ENCODE measurements at places on chromosomes 6 and 20.

GRCh38 chr20:3672547-3673171 lies 9.2 kb downstream of the ADAM33 start:
- no peak for DNase-seq

- no peak for DNase-seq
Observed at GRCh38 chr6:4698901-4699659, 77.1 kb upstream of the CDYL start.

DNA sequence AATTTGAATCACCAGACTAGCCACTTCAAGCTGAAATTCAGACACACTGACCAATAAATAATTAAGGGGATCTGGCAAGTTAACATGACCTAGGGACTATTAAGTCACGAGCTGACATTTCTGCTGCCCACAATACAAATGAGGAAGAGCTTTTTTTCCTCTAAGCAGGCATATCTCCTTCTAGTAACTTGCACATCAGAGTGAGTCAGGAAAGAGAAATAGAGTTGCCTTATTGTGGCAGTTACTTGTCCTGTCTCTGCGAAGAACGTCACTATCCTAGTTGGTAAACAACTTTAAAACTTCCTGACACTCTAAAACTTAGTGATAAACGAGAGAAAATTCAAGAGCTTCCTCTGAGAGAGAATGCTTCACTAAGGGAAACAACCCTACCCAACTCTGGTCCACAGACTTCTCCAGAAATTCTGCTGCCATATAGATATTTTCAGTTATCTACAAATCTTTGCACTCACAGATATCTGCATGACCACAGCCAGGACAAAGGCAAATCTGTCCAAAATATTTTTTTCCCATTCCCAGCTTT lies 4.2 kb downstream of the PLA2G7 start:
- DNase-seq = no peak

DNA sequence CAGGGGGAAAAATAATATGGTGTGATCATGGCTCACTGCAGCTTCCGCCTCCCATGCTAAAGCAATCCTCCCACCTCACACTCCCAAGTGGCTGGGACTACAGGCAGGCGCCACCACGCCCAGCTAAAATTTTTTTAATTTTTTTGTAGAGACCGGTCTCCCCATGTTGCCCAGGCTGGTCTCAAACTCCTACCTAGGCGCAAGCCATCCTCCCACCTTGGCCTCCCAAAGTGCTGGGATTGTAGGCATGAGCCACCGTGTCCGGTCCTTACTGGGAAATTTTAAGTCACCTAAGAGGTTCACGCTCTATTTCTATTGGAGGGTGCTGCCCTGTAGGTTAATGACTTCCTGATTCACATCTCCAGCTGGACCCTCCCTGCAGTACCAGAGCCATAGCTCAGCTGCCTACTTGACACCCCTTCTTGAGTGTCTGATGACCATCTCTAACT lies 626 bp upstream of the CDK5RAP1 start:
- no peak for DNase-seq

- DNase-seq = peak; percentile 22
Observed at GRCh38 chr6:33008944-33009861, at the start of gene HLA-DOA. TSS of gene HLA-DOA (minus strand) at chr6:33009591.

DNA sequence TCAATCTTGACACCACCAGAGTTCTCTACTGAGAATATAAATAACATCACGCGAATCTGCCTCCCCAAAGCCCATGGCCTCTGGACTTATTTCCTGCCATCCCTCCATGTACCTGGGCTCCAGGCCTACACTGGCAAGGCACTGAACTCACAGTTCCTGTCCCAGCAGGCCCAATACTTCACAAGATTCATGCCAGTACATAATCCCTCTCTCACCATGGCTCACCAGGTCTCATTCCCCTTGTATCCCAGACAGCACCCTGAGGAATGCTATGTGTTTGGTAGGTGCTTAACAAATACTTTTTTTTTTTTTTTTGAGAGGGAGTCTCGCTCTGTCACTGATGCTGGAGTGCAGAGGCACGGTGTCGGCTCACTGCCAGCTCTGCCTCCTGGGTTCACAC lies 1.9 kb downstream of the KIF16B start:
- DNase-seq = no peak

- DNase-seq = no peak
Observed at GRCh38 chr6:34319471-34319885, 70.7 kb upstream of the SMIM29 start.

DNA sequence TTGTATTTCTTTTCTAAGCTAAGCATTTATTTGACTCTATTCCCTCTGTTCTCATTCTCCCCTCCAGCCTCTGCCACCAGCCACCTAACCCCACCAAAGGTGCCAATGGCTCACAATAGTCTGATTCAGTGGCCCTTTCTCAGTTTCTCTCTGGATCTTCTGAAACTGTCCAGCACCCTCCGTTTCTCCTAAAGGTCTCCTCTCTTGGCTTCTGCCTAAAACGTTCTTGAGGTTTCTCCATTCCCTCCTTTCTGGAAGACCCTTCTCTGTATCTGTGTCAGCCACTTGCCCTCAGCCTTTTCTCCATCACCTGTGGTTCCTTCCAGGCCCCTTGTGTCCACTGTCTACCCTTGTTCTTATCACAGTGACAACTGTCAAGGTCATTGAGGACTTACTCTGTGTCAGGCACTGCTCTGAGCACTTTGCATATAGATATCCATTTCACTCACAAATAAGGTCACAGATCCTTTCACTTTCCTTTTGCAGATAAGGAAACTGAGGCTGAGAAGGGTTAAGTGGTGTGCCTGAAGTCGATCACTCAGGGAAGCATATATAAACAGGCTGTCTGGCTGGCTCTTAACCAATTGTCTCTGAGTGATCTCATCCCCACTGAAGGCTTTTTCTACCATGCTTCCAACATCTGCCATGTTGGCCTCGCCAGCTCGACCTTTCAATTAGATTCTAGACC lies 48.1 kb downstream of the FOXA2 start:
- DNase-seq = no peak

DNA sequence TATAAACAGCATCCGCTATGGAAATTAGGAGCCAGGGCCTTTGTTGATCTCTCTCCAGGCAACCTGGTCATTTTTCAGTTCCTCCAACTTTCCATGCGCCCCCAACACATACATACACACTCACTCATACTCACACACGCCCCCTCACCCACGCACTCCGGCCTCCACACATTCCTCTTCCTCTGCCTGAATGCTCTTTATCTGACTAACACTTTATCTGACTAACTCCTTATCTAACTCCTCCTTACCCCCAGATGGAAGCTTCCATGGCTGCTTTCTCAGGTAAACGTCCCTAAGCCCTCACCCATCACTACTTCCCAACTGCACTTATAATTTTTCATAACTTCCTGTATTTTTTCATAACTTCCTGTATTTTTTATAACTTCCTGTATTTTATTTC lies 17.4 kb downstream of the CASS4 start:
- DNase-seq = peak; percentile 62

DNA sequence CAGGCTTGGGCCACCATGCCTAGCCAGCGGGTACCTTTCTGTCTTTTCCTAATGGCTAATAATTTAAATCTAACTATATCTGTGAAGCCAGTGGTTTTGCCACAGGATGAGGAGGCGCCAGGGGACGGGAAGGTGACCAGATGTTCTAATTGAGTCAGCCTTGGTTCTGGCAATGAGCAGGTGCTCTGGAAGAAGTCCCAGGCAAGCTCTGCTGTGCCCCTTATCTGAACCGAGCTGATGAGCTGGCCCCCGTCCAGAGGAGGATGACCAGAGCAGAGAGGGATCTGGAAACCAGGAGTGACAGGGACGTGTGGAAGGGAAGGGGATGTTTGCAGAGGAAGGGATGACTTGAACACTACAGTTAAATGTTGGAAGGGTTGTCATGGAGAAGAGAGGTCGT lies 46.7 kb downstream of the SLC35D3 start:
- DNase-seq = no peak

DNA sequence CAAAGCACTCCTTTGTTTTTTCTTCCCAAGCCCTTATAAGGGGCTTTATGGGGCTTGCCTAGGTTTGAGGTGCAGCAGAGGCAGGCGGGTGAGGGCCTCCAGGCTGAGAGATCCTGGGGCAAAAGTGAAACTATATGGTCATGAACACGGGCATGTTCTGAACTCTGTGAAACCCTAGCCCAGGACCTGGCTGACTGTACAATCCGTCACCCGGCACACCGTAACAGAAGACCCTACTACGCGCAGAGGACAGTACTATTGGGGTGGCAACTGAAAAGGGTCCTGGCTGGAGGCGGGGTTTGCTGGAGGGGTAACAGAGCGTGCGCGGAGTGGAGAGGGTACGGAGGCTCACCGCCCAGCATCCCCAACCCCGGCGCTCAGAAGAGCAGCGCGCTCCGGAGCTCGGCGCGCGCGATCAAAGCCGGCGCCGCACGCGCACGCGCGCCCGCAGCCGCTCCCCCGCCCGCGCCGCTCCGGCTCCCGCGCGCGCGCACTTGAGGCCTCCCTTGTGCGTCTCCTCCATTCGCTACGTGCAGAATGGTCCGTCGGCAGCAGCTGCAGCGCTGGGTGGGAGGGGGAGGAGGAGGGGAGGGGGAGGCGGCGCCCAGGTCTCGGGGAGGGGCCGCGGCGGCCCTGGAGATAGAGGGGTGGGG lies 54.2 kb downstream of the MRPL14 start:
- DNase-seq = peak; percentile 66

- no peak for DNase-seq
Observed at GRCh38 chr6:145139140-145139850, 596.0 kb downstream of the EPM2A start.

- no peak for DNase-seq
Observed at GRCh38 chr6:22421198-22421597, 124.4 kb upstream of the PRL start.

DNA sequence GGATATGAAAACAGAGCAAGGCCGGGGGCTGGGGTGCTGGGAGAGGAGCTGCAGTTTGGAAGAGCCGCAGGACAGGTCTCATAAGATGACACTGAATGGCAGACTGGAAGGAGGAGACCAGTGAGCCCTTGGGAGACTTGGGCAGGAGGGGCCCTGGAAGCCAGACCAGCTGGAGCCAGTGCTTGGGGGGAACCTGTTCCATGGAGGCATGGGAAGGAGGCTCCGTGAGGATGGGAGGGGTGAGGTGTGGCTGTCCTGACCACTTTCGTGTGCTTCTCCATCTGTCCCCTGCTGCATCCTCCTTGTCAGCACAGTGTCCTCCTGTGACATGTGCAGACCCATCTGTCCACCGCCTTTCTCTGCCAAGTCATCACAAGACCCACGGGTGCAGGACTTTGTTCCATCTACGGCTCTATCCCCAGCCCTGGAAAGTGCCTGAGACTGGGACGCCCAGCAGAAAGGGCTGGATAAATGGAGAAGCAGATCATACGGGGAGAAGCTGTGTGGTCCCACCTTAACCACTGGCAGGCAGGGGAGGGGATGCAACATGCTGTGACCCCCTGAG lies 84.8 kb upstream of the MPC1 start:
- DNase-seq = no peak

GRCh38 chr6:136582711-136583471 lies 32.7 kb upstream of the MAP7 start:
- DNase-seq = no peak

GRCh38 chr6:34866509-34866908 lies 21.3 kb downstream of the TAF11 start:
- DNase-seq = no peak

DNA sequence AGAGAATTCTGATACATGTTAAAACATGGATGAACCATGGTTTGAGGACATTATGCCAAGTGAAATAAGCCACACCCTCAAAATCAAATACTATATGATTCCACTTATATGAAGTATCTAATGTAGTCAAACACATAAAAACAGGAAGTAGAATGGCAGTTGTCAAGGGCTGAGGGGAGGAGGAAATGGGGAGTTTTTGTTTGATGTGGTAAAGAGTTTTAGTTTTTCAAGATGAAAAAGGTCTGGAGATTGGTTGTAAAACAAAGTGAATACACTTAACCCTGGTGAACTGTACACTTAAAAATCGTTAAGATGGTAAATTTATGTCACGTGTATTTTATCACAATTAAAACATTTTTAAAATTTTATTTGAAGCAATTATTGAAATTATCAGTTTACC lies 127.4 kb upstream of the GRIK2 start:
- no peak for DNase-seq

GRCh38 chr6:147559006-147559405 lies 50.5 kb downstream of the SAMD5 start:
- DNase-seq = no peak

DNA sequence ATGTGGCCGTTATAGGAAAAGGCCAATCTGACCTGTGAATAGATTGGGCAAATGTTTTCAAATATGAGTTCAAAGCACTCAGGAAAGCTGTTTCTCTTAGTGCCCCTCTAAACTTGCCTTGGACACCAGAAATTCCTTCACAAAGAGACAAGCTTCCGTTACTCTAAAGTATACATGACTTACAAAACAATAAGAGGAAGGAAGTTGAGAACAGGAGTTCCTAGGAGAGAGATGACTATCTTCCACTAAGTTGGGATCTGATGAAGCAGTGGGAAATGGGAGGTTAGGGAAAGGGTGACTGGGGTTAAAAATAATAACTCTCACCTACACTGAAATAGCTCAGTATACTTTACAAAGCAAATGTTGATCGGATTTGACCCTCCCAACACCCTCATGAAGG lies 50.0 kb downstream of the ISM1 start:
- DNase-seq = no peak

GRCh38 chr20:58001381-58001780 lies 227.1 kb downstream of the ANKRD60 start:
- DNase-seq = no peak

Data from activated CD4-positive, alpha-beta T cell treated with anti-CD3 and anti-CD28 coated beads, Interleukin-2, amount 50 U/mL, for 4 hours (primary cell).